Activated CD8-positive, alpha-beta memory T cell treated with anti-CD3 and anti-CD28 coated beads, Interleukin-2, amount 10 ng/mL, durations not matched to agents 7 days and 5 days (primary cell): ENCODE measurements at places on chromosomes 12 and 14. TPM values are rescaled to one million over a fixed set of nuclear protein-coding genes. Genes with fewer than 3 reads are reported as not detected.

Gene POTEG
- not detected for total RNA-seq

DNA sequence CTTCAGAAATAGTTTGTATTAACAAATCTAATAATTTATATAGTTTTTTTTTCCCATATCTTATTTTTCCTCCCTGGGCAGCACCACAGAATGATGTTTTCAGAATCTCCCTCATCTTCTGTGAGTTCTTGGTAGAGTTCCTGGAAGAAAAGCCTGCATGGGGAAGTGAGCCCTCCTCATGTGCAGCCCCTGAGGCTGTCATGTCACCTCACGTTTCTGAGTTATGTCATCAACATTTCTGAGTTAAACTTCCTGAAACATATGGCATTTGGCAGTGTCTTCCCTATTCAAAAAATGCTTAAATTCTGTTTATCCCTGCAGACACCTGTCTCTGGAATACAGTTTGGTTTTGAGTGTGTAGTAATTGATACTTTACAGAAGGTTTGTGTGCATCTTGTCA is 979.0 kb downstream of the TMEM121 start:
- no peak overlapping the region for H3K4me3 ChIP-seq
- peaks cover 48% of the 10 kb centered on the region for H3K4me1 ChIP-seq
- DNase-seq = no peak
- H3K27me3 ChIP-seq = peaks cover 33% of the 10 kb centered on the region
- no peaks in the 10 kb centered on the region for H3K36me3 ChIP-seq

GRCh38 chr12:53984901-53985691 is at the start of gene HOXC10:
Gene HOXC10 (plus strand): TSS chr12:53985146. CDS start chr12:53985260, 114 bp downstream.
- peaks cover 97% of the 10 kb centered on the region for H3K27me3 ChIP-seq
- no peak within 1 kb of the TSS for H3K4me3 ChIP-seq
- H3K27ac ChIP-seq = peak within 1 kb of the TSS; percentile 28
- DNase-seq = peak; percentile 89
- H3K4me1 ChIP-seq = peaks cover 24% of the 10 kb centered on the region

DNA sequence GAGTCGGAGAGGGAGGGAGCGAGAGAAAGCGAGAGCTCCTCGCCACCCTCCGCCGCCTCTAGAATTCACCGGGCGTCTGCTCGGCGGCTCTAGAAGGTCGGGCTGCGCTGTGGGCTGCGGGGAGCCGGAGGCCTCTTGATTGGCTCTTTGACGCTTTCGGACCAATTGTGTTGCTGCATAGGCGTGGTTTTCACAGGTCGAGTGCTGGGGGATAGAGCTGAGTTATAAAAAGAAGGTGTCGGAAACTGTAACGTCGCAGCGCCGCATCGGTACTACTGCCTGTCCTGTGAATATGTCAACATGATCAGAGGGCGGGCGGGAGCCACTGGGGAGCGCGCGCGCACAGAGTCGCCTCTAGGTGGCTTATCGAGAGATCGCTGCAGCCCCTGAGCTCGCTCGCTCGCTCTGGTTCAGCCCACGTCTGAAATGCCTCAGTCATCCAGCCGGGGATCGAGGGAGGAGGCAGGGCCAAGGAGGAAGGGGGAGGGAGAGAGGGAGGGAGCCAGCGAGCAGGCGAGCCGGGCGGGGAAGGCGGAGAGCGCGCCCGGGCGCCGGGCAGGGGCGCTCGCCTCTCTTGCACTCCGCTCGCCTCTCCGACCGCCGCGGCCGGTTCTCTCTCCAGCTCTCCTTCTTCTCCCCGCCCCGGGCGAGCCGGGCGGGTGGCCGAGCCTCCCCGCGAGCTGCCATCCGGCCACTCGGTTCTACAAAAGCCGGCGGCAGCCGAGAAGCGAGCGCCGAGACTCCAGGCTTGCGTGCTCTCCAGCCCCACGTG is at the start of gene TBX3:
Gene TBX3 (minus strand): TSS at position 78 of the 772 bp plus-strand sequence. CDS start 975 bp downstream, outside the sequence.
- H3K4me1 ChIP-seq = peaks cover 14% of the 10 kb centered on the region
- peak within 1 kb of the TSS; percentile 38 for H3K4me3 ChIP-seq
- H3K36me3 ChIP-seq = peaks cover 6% of the 10 kb centered on the region
- peaks cover 95% of the 10 kb centered on the region for H3K27me3 ChIP-seq
- H3K27ac ChIP-seq = peak within 1 kb of the TSS; percentile 47
